ENCODE measurements at places on chromosomes 2 and 18.

DNA sequence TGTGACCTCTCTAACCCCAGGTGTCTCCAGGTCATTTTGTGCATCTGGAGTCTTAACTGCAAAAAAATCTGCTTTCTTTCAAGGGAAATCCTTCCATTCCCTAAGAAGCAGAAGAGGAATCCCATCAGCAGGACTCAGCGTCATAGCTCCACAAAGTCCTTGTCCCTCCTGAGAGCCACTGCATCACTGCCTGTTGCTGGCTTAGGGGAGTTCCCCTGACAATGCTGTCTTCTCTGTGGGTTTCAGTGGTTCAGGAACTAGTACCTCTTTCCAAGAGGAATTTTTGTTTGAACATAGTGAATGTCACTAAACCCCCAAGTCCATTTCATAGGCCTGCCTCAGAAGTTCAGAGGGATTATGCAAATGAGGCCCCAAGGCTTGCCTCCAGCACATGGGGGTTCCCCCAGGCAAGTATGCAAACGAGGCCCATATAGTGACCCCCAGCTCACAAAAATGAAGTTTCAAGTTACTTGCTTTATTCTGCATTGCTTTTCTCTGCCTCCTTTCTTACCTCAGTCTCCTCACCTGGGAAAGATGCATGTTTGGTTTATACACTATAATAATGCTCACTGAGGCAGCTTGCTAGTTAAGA is 513.9 kb upstream of the MEX3C start:
- DNase-seq, result no peak

DNA sequence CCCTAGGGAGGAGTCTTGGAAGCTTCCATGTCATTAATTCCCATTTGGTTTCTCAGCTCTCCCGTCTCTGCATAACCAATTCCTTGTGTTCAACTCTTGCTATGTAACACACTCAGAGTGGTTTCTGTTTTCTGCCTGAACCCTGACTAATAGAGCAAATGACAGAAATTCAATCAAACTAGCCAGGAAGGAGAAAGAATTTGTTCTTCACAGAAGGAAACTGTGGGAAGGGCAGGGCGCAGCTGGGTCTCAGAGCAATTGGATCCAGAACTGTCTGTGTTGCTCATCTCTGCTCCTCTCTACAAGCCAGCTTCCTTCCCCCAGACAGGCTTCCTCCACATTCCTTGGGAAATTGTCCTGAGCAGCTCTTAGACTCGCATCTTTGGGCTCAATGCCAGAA is 269.8 kb downstream of the TNS1 start:
- no peak for DNase-seq

DNA sequence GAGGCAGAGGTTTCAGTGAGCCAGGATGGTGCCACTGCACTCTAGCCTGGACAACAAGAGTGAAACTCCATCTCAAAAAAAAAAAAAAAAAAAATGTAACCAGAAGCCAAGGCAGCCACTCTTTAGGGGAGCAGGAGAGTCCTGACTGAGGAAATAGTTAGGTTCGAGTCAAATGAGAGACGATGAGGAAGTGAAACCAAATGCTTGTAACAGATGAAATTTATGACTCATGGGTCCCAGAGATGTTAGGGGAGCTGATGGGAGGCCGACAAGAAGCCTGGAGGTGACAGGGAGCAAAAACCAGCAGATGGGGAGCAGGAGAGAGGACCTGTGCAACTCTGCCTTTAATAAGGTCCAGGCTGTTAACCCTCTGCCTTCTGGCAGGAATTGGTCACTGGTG is 756.1 kb upstream of the DDX18 start:
- DNase-seq, result peak; percentile 39

- no peak for DNase-seq
Measured at GRCh38 chr2:121707344-121707919, 29.2 kb downstream of the NIFK start.

DNA sequence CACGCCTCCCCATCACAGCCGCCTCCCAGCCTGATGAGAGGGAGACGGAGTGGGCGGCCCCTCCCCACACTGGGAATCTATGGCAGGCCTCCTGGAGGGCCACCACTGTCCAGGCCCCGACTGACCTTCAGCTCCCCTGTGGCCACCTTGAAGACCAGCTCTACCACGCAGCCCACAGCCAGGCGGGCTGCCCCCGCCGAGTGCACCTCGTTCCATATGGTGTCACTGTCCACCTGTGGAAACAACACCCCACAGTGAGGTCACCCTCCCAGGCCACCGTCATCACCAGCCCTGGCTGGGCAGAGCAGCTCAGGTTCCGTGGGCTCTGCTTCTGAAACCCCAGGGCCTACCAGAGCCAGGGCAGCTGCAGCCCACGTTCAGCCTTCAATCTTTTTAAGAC is 242.0 kb downstream of the TWIST2 start:
- no peak for DNase-seq

GRCh38 chr18:58592223-58593214 is 36.4 kb downstream of the ALPK2 start:
- no peak for DNase-seq

GRCh38 chr2:105578166-105578565 is 166.5 kb upstream of the NCK2 start:
- DNase-seq, result no peak

DNA sequence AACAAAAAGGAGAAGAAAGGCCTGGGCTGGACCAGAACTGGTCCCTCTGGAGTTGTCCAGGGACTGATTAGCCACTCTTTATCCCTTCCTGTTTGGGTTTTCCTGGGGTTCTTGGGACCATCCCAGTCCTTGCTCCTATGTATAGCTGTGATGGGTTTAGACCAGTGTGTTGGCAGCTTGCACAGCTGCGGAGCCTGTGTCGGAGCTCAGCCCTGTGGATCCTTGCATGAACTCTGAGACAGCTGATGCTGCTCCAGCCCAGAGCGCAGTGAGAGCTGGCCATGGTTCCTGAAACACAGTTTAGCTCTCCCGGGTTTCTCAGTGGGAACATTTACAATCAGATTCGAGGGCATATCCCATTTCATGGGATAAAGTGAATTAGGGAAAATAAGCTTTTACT is 16.9 kb downstream of the IMPA2 start:
- DNase-seq, result no peak

DNA sequence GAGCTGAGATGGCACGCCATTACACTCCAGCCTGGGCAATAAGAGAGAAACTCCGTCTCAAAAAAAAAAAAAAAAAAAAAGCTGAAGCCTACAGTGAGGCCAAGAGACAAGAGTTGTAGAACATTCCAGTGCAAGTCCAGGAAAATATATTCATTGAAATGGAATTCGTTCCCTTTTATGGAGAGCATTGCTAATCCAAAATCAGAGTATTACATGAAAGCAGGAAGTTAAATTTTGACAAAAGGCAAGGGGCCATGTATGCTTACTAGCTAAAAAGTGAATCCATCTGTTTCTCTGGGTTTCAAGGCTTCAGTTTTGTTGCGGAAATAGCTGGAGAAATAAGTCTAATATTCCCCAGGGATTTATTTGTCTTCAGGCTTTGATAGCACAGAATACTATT is 471.7 kb downstream of the THSD7B start:
- no peak for DNase-seq

- DNase-seq, result peak; percentile 49
Measured at GRCh38 chr18:57432751-57433400, 2.3 kb upstream of the ONECUT2 start.

GRCh38 chr2:236307641-236308040 is 43.4 kb upstream of the ASB18 start:
- no peak for DNase-seq

DNA sequence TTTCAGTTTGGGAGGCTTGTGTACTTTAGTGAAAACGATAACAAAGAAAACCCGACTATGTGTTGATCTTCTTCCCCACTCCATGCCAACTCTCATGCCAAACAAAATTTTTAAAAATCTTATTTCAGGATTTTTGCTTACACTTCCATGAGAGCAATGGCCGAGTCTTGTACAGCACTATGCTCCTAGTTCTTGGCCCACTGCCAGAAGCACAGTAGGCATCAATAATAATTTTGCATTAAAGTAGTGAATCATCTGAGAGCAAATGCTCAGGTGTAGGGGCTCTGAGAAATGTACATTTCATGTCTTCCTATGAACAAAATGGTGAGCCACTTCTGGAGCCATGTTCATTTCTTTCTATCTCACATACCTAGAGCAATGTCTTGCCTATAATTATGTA is 62.2 kb downstream of the MAP3K19 start:
- no peak for DNase-seq

GRCh38 chr2:126949775-126950174 is 51.1 kb downstream of the TEX51 start:
- peak; percentile 3 for DNase-seq

- no peak for DNase-seq
Measured at GRCh38 chr2:210611466-210611865, 55.1 kb downstream of the CPS1 start.

DNA sequence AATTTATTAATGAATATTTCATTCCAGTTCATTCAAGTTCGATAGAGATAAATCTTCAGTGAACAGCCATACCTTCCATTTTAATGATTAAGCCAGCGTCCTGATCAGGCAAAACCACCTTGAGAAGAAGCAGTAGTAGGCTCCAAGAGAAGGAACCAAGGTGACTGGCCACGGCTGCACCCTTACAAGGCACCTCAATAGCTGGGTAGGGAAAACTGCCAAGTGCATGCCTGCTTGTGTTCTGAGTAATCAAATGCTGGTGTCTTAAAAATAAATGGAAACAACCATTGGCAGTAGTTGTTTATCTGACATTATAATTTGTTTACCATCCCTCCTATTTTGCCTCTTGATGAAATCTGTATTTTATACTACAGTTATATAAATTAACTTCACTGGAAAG is 10.0 kb upstream of the FEZ2 start:
- DNase-seq, result no peak

- no peak for DNase-seq
Measured at GRCh38 chr2:71496156-71496770, 42.9 kb downstream of the DYSF start.

- DNase-seq, result no peak
Measured at GRCh38 chr2:33589444-33589843, 9.7 kb downstream of the FAM98A start.

DNA sequence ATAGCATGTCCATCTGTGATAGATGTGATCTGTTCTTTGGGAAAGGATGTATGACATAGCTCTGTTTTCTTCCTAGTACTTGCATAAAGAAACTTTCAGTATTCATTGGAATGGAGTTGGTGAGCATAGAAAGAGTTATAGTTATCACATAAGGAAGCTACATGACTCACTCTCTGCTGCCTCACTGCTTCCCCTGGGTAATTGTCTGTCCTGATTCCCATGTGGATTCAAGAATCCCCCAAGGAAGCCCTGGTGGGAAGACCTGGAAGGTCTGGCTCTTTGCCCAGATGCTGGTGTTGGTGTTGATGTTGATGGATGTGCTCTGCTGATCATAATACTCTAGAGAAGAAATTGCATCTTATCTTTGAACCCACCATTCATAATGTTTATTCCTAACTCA is 60.6 kb downstream of the PTPN4 start:
- DNase-seq, result no peak

DNA sequence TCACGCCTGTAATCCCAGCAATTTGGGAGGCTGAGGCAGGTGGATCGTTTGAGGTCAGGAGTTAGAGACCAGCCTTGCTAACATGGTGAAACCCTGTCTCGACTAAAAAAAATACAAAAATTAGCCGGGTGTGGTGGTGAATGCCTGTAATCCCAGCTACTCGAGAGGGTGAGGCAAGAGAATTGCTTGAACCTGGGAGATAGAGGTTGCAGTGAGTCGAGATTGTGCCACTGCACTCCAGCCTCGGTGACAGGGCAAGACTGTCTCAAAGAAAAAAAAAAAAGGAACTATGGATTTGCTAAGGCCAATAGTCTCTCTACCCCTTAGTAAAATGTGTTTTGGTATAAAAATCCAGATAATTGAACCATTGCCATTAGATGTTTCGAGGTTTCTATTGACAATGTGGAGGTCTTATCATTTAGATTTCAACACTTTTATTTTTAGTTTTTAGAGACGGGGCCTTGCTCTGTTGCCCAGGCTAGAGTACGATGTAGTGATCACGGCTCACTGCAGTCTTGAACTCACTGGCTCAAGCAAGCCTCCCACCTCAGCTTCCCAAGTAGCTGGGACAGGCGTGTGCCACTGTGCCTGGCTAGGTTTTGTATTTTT is 1.1 kb upstream of the TXNDC2 start:
- DNase-seq, result peak; percentile 65

DNA sequence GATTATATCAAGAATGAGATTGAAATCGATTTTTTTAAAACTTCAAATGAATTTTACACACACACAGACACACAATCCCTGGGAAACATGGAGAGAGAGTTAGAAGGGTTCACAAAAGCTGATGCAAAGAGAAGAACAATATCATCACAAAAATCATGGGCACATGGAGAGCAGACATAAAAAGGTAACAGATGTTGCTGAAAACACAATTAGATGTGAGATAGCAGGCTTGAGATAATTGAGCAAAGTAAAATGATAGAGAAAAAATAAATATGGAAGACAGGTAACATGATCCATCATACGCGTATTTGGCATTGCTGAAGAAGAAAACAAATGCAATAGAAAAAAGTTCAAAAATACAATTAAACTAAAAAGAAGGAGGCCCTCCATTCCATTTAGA is 11.6 kb upstream of the B4GALT6 start:
- no peak for DNase-seq

DNA sequence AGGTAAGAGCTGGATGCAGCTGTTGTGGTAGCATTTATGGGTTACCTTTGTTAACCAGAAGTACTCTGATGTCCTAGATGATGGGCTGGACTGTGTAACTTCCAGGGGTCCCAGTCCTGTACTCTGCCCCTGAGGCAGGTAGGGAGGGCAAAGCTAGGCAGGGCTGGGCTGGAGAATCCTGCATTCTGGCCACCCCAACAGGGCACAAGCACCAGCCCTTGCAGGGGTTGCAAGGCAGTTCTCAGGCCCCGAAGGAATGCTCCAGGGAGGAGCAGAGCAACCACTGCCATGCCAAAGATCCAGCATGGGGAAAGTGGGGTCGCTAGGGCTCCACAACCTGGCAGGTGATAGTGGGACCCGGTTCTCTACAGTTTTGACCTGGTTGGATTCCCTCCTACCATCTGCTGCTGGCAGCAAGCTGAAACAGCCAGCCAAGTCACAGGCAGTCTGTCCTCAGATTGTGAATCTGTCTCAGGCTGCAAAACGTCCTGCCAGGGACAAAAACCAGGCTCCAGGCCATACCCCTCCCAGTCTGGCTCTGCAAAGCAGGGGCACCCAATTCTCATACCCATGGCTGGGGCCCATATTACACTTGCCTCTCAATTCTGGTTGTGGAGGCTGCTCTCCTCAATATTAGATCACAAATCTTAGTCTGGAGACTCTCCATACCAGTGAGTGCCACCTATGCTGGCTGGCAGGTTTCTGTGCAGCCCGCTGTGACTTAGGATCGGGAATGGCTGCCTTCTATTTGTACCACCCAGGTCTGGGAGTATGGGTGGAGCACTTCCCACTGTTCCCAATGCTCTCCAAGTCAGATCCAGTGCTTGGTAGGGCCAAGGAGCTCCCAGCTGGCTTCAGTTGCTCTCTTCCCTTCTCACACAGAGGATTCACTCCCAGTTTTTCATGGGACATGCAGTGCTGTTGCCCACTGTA is 61.1 kb downstream of the SMCHD1 start:
- no peak for DNase-seq

DNA sequence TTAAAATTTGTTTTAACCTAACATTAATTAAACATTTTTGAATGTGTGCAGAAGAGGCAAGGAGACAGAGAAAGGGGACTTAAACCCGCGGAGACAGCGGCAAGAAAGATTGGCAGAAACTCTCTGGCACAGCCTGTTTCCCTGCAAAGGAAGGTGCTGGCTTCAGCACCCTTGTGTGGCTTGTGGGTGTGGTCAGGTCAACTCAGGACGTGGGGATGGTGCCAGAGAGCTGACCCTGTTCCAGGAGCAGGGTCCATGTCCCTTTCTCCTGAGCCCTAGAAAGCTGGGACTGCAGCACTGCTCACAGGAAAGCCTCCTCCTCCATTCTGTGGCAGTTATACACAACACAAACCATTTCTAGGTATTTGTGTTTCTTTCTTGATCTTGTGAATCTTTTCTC is 176.2 kb upstream of the ST6GAL2 start:
- no peak for DNase-seq

Data from OCI-M1 (cell line).